ENCODE measurements at places on chromosomes 4 and X.

DNA sequence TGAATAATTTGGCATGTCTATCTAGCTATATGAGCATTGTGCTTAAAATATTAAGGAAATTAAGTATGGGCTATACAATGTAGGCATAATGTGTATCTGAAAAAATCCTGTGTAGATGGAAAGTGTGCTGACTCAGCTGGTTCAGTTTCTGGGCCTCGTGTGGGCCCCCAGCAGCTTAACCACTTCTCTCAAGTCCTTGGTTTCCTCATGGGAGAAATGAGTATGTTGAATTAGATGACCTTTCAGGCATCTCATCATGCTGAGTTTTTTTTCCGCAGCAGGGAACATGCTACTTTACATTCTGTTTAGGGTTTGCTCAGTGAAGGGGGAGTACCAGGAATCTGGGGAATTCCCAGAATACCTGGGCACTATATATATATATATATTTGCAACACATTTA lies 30.5 kb downstream of the RHOH start:
- peak; percentile 64 for DNase-seq

DNA sequence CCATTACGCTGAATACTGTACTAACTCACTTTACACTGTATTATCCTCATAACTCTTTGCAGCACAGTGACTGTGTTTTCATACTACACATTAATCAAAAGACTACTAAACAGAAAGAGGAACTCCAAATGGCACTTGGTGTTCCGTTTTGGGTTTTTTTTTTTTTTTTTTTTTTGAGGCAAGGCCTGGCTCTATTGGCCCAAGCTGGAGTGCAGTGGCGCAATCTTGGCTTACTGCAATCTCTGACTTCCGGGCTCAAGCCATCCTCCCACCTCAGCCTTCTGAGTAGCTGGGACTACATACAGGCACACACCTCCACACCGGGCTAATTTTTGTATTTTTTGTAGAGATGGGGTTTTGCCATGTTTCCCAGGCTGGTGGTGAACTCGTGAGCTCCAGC lies 10.7 kb downstream of the KLHL8 start:
- no peak for DNase-seq

DNA sequence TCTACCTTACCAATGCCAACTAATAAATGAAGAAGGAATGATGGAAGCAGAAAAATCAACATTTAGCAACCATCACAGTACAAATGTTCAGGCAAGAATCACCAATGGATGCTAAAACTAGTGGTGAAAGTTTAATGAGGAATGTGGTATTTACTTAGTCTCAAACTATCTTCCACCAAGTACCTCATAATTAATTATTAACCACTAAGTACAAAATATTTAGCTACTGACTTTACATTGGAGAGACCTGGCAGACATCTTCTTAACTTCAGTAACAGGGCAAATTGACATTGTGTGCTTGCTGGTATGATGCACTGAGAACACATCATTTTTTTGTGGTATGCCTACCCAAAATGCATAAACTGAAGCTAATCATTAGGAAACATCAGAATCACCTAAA lies 82.4 kb downstream of the DLG3 start:
- no peak for DNase-seq

DNA sequence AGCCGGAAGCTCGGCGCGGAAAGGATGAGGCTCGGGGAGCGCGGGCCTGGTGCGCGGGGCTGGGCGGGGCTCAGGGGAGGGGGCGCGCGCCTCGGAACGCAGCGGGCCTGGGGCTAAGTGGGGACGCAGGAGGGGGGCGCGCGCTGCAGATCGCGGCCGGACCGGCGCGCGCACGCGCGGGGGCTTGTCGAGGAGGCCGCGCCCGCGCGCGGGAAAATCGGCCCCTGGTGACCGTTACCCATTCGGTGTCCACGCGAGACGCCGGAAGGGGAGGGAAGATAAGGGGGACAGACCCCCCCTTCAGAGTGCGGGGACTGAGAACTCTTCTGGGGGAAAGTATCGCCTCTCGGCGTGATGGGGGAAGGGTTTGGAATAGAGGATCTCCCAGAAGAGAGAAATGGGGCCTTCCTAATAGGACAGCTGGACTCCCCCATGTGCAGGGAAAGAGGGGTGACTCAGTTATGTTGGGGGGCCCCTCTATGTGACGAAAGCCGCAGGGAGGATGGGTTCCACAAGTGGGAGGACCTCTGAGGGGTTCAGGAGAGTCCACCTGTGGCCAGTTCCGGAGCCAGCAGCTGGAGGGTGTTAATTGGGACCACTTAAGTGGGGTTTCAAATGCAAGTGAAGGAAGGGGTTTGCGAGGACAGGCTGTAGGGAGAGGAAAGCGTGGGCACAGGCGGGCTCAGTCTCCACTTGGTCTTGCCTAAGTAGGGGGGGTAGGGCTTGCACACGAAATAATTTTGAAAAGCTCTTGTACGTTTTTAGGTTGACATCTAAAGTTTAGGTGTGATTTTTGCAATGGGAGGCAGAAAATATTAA lies 584 bp downstream of the SUV39H1 start:
- DNase-seq = no peak

DNA sequence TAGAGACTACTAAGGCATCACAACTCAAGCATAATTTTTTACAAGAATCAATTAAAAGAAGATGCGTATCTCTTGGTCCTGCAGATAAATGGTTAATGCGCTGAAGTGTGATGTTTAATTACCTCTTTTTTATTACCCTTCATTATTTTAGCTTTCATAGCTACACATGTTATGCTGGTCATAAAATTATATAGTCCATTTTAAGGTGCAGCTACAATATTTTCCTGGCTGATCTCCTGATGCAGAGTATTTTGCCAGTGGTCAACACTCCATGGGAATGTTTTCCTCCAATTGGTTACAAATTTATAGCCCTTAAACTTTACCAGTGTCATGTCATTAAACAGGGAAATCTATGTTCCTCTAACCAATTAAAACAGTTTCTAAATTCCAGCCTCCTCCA lies 1617.2 kb downstream of the PCDH7 start:
- DNase-seq = no peak

- no peak for DNase-seq
Measured at GRCh38 chr4:172928347-172928746, 240.3 kb upstream of the GALNT7 start.

DNA sequence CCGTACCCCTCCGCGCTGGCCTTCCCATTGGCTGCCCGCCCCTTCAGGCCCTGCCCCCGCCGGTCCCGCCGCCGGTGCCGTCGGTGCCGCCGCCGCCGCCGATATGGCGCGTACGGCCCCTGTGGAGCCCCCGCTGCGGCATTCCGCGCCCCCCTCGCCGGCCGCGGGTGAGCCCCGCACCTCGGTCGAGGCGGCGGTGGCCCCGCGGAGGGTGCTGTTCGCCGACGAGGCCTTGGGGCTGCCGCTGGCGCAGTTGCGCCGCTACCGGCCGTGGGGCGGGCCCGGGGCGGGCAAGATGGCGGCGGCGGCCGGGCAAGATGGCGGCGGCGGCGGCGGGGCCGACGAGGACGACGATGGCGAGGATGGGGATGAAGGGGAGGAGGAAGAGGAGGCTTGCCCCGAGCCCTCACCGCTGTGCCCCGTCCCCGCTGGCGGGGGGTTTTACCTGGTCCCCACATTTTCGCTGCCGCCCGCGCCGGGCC lies at the start of gene PPP1R3F:
Gene PPP1R3F, plus strand, starts transcription at position 27 of the 482 bp plus-strand sequence. Its CDS starts 77 bp downstream, at position 104.
- DNase-seq = no peak

DNA sequence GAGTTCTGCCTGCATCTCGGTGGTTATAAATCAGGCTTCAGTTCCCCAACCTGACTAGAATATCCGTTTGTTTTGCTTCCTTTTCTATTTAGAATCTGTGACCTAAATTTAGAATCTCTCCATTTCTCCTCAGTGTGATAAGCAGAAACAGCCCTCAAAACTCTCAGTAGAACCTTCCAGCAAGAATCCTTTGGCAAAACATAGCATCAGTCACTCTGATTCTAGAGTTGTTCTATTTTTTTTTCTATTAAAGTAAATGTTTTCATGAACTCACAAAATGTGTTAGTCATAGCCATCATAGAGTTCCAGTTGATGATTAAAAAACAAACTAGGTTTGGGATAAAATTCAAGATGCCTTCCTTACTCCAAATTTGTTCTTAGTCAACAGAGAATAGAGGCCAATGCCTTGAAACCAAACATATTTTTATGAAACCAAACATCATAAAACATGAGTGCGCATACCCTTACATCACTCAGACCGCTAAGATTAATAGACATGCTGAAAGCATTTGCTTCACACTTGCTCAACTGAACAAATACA lies 13.2 kb upstream of the C1QTNF7 start:
- no peak for DNase-seq

Measured in stimulated activated CD8-positive, alpha-beta memory T cell treated with anti-CD3 and anti-CD28 coated beads, Interleukin-7, amount 100 ng/mL, for 4 hours (primary cell).